Stomach (tissue), 19 donors: ENCODE measurements at places on chromosomes 6 and 20. TPM values are rescaled to one million over a fixed set of nuclear protein-coding genes. Genes with fewer than 3 reads are reported as not detected.
A peak's percentile ranks its signal among the peaks of the same experiment; 100 is the strongest.

DNA sequence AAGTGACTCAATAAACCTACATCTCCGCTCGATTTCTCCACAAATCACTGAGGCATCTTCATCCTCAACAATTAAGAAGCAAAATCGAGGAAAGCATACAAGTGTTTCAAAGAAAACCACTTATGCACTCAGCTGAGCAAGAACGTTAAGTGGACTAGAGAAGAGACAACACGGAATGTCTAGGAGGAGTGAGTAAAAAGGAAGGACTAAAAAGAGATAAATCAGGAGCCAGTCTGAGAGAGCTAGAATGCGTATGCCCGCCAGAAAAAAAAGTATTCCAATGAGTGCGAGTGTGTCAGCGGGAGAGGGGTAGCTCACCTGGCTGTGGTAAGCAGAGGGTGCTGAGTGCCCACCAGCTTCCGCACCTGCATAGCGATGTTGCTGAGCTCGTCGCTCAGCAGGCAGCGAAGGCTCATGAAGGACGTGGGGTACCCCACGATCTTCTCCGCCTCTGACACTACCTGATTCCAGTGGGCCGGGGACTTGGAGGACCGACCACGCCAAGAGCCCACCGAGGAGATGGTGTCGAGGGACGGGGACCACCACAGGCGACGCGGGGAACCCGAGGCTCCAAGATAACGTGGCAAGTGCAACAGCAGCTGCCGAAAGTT, 587 bp downstream of the PDSS2 start:
- DNase-seq: no peak

Gene SALL4
- total RNA-seq: not detected

GRCh38 chr6:39130691-39131090, 15.7 kb upstream of the SAYSD1 start:
- no peak for DNase-seq

DNA sequence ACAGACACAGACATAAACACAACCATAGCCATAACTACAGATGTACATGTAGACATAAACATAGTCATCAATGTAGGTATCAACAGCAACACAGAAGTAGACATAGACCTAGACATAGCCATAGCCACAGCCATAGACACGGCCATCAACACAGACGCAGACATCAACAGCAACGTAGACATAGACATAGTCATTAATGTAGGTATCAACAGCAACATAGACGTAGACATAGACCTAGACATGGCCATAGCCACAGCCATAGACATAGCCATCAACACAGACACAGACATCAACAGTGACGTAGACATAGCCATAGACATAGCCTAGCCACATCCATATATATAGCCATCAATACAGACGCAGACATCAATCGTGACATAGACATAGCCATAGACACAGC, 258.3 kb upstream of the FOXQ1 start:
- no peak for DNase-seq

Gene GABRR2
- total RNA-seq: 0.73 TPM

Gene CD93
- 25.9 TPM for total RNA-seq

Gene RFX6
- 1.3 TPM for total RNA-seq

GRCh38 chr6:45431317-45432065, 53.8 kb upstream of the SUPT3H start:
- no peak for DNase-seq

- DNase-seq: no peak
Measured at GRCh38 chr20:57281900-57282299, 15.5 kb upstream of the BMP7 start.

Gene ZC3H12D
- total RNA-seq: 2.2 TPM

- no peak for DNase-seq
Measured at GRCh38 chr6:25560865-25561264, 91.2 kb upstream of the SCGN start.

Gene MED20
- total RNA-seq: 18.9 TPM

GRCh38 chr6:144063246-144063743, 32.1 kb downstream of the SF3B5 start:
- no peak for DNase-seq

GRCh38 chr20:59671661-59672471, 67.5 kb downstream of the PHACTR3 start:
- DNase-seq: no peak

- peak; percentile 83 for DNase-seq
Measured at GRCh38 chr20:45917790-45918141, 5.8 kb upstream of the PLTP start.

Gene FAM83C
- not detected for total RNA-seq

GRCh38 chr6:324729-325125, 32.4 kb downstream of the DUSP22 start:
- no peak for DNase-seq

DNA sequence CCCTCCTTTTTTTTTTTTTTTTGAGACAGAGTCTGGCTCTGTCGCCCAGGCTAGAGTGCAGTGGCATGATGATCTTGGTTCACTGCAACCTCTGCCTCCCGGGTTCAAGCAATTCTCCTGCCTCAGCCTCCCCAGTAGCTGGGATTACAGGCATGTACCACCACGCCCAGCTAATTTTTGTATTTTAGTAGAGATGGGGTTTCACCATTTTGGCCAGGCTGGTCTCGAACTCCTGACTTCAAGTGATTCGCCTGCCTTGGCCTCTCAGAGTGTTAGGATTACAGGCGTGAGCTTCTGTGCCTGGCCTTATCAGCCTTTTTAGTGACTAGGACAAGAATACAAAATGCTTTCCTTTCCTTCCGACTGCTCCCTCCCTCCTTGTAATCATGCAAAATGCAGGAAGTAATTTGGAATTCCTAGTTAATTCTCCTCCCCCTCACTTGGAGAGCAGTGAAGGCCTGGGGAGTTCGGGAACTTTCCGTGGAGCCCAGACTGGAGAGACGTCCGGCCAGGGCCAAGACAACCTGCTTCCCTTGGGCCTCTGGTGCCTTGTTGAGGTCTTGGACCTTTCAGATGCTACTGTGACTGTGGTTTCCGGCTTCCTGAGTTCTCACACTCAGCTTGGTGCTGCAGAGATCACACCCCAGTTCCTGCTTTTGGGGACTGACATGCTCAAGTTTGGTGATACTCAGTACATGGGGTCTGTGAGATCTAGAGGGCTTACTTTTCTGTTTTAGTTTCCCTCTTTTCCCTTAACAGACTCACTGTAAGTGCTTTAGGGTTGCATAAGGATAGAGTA, 3.9 kb upstream of the PHF20 start:
- peak; percentile 77 for DNase-seq

- no peak for DNase-seq
Measured at GRCh38 chr6:34226731-34227586, 9.7 kb upstream of the HMGA1 start.

GRCh38 chr20:1941226-1941625, 46.0 kb downstream of the SIRPA start:
- no peak for DNase-seq

Gene OLIG3
- total RNA-seq: not detected

Gene B4GALT5
- 40.0 TPM for total RNA-seq

Gene RHAG
- 0.43 TPM for total RNA-seq

DNA sequence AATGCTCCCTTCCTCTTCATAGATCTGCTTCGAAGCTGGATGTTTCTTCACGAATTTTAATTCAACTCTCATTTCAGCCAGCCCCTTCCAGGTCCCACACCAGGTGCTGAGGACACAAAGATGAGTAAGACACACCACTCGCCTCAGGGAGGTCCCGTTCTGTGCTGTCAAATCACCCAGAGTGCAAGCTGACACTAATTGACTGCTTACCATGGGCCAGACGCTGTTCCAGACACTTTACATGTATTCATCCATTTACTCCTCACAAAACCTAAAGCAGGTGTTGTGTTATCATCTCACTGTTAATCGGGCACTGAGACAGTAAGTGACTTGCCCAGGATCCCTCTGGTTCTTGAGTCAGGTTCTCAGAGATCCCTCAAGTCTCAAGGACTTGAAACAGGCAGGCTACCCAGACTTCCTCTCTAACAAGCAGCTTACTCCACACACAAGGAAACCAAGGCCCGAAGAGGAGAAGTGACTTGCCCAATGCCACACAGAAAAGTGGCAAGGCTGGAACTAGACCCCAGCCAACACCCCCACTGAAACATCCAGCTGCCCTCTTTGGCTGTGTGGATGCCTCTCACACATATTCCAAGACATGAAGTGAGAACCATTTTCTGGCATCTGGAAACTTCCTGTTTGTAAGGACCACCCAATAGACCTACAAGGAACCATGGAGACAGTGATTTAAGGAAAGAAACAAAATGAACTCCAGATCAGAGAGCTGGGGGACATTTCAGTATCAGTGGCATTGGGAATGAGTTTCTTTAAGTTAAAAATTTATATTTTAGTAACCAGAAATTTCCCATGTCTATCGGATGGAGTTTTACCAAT, 174.5 kb downstream of the CDC5L start:
- DNase-seq: no peak

Gene PPP1R3G
- total RNA-seq: not detected

DNA sequence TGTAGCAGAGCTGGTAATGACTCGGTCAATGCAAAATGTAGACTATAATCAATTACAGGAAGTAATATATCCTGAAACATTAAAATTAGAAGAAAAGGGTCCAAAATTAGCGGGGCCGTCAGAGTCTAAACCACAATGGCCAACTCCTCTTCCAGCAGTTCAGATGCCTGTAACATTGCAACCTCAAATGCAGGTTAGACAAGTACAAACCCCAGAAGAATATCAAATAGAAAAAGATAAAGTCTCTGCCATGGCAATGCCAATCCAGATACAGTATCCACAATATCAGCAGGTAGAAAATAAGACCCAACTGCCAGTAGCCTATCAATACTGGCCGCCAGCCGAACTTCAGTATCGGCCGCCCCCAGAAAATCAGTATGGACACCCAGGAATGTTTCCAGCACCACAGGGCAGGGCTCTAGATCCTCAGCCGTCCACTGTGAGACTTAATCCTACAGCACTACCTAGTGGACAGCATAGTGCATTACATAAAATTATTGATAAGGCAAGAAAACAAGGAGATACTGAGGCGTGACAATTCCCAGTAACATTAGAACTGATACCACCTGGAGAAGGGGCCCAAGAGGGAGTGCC, 158.4 kb downstream of the GPX5 start:
- DNase-seq: no peak

Gene RALGAPB
- 54.5 TPM for total RNA-seq

Gene DSP
- total RNA-seq: 121 TPM

Gene ZBTB9
- 2.6 TPM for total RNA-seq

DNA sequence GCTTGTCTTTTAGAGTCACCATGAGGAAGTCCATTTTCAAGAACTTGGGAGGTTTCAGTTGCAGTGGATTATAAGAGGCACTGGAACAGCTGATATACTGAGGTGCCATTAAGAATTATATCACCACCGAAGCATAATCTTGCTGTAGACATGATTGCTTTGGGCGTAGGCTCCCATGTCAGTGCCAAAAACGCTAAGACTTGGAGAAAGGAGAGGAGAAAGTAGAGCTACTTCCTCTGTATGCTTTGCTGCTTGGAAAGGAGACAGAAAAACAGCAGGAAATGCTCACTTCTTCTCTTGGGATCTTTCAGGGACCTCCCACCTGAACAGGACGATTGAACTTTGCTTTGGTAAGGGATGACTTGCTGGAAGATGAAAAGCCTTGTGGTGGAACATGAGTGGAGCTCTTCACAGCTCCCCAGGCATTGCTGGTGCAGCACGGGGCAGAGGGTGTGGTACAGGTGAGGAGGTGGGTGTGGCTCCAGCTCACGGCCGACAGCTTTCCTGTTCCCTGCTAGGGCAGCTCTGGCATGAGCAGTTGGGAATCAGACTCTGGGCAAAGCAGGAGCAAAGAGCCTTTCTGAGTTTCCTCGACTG, 190.4 kb upstream of the JAG1 start:
- peak; percentile 84 for DNase-seq

GRCh38 chr6:159700970-159701369, 7.9 kb upstream of the SOD2 start:
- DNase-seq: no peak

DNA sequence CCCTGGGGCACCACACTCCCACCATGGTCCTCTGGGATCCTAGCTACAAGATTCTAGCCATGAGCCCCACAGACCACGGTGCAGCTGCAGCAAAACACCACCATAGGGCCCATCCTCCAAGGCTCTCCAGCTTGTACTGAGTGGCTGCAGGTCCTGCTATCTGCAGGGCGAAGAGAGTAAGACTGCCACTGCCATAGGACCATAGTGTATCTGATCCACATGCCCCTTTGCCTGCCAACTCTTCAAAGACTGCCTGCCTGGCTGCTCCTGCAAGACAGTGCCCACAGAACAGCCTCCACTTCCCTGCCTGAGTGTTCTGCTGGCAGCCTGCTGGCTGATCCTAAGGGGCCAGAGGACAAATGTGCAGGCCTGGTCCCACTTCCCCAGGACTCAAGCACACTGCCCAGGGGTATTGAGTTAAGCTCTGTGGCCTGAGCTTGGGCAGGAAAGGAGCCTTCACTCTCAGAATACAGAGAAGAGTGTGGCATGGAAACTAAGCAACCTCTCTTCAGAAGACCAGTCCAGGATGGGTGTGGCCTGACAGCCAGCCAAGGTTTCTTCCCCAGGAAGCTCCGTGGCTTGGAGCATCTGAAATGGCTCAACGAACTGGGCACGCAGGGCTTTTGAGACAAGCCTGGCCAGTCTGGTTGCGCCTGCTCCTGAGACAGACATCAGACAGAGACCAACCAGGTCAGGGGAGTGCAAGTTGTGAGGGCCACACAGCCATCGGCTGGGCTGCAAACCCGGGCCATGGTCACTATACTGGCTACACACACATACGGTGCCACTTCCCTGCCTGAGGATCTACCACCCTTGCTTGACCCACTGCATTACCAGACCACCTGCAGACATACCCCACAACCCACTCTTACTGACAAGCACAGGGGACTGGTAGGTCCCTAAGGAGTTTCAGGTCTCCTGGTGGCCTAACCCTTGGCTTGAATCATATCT, 54.5 kb downstream of the RNGTT start:
- DNase-seq: no peak

Gene RGS19
- total RNA-seq: 3.1 TPM

Gene MUCL3
- total RNA-seq: 70.3 TPM

Gene SMLR1
- not detected for total RNA-seq

Gene KCNQ2
- not detected for total RNA-seq

GRCh38 chr6:108432792-108433191, 127.9 kb upstream of the FOXO3 start:
- peak; percentile 57 for DNase-seq

DNA sequence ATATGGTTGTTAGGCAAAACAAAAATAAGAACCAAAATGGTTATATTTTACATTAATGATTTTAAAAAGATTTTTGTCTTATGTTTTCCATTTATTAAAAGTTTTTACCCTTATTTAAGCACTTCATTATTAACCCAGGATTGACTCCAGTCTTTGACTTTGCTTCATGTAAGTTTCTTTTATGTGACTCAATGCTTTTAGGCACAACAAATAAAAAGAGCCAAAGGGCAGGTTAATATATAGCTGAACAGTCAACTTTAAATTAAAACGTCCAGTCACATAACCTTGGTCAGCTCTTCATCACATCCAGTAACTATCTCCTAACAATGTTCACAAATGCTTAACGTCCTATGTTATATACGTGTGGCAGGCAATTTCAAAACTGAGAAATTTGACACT, 32.7 kb downstream of the COL21A1 start:
- DNase-seq: no peak
